ENCODE measurements at places on chromosomes 3 and 15.

DNA sequence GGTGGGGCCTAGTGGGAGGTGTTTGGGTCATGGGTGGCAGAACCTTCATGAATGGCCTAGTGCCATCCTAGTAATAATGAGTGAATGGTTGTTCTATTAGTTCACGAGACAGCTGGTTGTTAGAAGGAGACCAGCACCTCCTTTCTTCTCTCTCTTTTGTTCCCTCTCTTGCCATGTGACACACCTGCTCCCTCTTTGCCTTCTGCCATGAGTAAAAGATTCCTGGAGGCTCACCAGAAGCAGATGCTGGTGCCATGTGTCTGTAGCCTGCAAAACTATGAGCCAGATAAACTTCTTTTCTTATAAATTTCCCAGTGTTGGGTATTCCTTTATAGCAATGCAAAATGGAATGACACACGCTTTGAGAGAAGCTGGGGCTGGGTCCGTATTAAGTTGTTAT lies 89.0 kb upstream of the SLC4A7 start:
- DNase-seq = no peak

DNA sequence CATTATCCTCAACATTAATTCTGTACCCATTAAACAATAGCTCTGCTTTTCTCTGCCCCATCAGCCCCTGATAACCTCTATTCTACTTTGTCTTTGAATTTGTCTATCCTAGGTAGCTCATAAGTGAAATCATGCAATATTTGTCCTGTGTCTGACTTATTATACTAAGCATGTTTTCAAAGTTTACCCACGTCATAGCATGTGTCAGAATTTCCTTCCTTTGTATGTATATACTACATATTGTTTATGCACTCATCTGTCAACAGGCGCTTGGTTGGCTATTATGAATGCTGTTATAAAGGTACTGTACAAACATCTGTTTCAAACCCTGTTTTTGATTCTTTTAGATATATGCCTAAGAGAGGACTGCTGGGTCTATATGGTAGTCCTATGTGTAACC lies 18.2 kb downstream of the CSNK1G1 start:
- DNase-seq = no peak

GRCh38 chr3:184491867-184492615 lies 69.5 kb upstream of the EPHB3 start:
- no peak for DNase-seq

DNA sequence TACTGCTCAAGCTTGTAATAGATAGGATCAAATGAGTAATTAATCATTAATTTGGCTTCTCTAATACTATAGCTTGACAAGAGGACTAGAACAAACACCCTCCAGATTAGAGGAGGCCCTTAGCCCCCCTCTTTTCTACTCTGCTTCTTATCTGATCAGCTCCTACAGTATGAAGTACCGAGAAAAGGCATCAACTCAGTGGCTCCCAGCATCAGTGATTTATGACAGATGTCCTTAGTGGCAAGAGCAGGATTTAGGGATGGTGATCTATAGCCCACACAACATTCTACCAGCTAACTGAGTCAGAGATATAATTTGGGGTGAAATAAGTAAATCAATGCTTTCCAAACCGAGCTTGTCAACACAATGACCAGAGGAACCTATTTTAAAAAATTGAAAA lies 541.1 kb downstream of the NLGN1 start:
- peak; percentile 38 for DNase-seq

- peak; percentile 20 for DNase-seq
These were observed 74.0 kb upstream of the TTBK2 start for GRCh38 chr15:42994546-42994945.

GRCh38 chr3:81869382-81869781 lies 107.9 kb upstream of the GBE1 start:
- DNase-seq = no peak

GRCh38 chr3:141825216-141826011 lies 51.0 kb upstream of the ATP1B3 start:
- DNase-seq = no peak

DNA sequence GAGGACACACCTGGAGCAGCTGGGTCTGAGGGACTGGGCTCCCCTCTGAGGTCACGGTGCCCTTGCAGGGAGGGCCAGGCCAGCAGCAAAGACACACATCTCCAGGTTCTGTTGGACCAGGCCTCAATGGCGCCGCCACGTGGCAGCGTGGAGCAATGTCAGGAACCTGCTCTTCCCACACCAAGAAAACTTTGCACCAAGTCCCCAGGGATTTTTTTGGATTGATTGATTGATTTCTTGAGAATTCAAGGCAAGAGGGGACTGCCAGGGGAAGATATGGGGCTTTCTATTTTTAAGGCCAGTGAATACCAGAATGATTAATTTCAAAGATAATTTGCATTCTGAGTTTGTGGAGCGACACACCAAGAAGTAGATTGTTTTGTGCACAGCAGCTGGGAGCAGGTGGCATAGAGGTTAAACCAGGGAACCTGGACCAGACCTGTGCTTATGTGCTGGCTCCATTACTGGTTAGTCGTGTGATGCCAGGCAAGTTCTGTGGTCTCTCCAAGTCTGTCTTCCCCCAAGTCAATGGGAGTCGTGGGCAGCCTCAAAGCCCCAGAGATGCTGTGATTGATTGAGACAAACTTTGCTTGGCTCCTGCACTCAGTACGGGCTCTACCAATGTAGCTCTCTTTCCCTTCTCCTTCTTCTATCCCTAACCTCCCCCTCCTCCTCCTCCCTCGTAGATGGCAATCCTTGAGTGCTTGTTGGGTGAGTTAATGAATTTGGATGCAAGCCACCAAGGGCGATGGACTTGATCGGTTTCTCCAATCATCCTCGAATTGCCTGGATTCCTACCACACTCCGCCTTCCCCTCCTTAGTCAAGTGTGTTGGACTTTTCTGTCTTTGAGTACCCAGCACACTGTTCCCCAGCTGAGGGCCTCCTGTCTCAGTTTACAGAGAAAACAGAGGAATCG lies 96.2 kb upstream of the TRPM1 start:
- DNase-seq = peak; percentile 37

DNA sequence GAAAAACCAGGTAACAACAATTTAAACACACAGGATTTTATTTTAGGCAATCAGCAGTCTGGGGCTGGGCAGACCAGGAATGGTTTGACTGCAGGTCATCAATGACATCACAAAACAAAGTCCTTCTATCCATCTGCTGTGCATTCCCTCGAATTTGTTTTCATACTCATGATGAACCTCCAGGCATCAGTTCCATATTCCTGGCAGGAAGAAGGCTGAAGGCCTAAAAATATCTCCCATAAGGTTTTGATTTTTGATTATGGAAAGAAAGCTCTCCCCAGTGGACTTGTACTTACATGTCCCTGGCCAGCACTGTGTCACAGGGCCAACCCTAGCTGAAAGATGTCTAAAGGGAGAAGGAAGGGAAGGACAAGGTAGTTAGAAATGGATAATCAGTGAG lies 107.4 kb downstream of the PEAK1 start:
- DNase-seq = no peak

GRCh38 chr3:45507820-45508317 lies 86.7 kb upstream of the LIMD1 start:
- DNase-seq = no peak

- no peak for DNase-seq
These were observed 946.9 kb downstream of the EPHA3 start for GRCh38 chr3:90054311-90054710.

- no peak for DNase-seq
These were observed 2.8 kb upstream of the RHCG start for GRCh38 chr15:89499156-89499555.

GRCh38 chr15:34038023-34038870 lies 757 bp downstream of the AVEN start:
- DNase-seq = peak; percentile 26

Data from kidney glomerular epithelial cell (primary cell).